Lower lobe of right lung (tissue), 2 donors: ENCODE measurements at places on chromosomes 7 and 10. TPM values are rescaled to one million over a fixed set of nuclear protein-coding genes. Genes with fewer than 3 reads are reported as not detected.

DNA sequence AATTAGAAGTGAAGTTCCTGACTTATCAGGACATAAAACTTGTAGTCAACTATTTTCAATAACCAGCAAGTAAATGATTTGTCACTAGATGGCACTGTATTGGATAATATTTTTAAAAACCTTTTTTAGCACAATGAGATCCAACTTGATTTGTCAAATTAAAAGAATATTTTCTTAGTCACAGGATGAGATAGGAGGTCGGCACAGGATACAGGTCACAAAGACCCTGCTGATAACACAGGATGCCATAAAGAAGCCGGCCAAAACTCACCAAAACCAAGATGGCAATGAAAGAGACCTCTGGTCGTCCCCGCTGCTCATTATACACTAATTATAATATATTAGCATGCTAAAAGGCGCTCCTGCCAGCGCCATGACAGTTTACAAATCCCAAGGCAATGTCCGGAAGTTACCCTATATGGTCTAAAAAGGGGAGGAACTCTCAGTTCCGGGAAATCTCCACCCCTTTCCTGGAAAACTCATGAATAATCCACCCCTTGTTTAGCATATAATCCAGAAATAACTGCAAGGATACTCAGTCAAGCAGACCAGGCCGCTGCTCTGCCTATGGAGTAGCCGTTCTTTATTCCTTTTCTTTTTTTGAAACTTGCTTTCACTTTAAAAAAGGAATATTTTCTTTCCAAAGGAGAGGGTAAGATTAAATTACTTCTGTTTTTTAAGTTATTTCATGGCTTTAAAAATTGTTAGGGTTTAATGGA is 255.7 kb upstream of the MKLN1 start:
- H3K36me3 ChIP-seq = peaks cover 35% of the 10 kb centered on the region
- DNase-seq = no peak
- H3K4me1 ChIP-seq = peaks cover 84% of the 10 kb centered on the region
- peak overlapping the region; percentile 19 for H3K27ac ChIP-seq
- no peaks in the 10 kb centered on the region for H3K27me3 ChIP-seq
- peak overlapping the region; percentile 3 for H3K4me3 ChIP-seq

Gene GLI3
- total RNA-seq = 20.7 TPM

GRCh38 chr10:93080350-93081046 is 6.8 kb downstream of the CYP26A1 start:
- peaks cover 5% of the 10 kb centered on the region for H3K4me1 ChIP-seq
- no peaks in the 10 kb centered on the region for H3K36me3 ChIP-seq
- peaks cover 26% of the 10 kb centered on the region for H3K27me3 ChIP-seq
- H3K4me3 ChIP-seq = no peak overlapping the region
- DNase-seq = peak; percentile 60

GRCh38 chr7:77216181-77216845 is 16.7 kb upstream of the FGL2 start:
- H3K36me3 ChIP-seq = no peaks in the 10 kb centered on the region
- no peaks in the 10 kb centered on the region for H3K4me1 ChIP-seq
- H3K27ac ChIP-seq = no peak overlapping the region
- no peak for DNase-seq
- no peak overlapping the region for H3K4me3 ChIP-seq
- H3K27me3 ChIP-seq = no peaks in the 10 kb centered on the region

- H3K4me1 ChIP-seq = peaks cover 8% of the 10 kb centered on the region
- DNase-seq = no peak
- no peaks in the 10 kb centered on the region for H3K27me3 ChIP-seq
- H3K36me3 ChIP-seq = no peaks in the 10 kb centered on the region
- H3K4me3 ChIP-seq = no peak overlapping the region
Measured at GRCh38 chr10:77036993-77037734, 600.4 kb downstream of the KCNMA1 start.

DNA sequence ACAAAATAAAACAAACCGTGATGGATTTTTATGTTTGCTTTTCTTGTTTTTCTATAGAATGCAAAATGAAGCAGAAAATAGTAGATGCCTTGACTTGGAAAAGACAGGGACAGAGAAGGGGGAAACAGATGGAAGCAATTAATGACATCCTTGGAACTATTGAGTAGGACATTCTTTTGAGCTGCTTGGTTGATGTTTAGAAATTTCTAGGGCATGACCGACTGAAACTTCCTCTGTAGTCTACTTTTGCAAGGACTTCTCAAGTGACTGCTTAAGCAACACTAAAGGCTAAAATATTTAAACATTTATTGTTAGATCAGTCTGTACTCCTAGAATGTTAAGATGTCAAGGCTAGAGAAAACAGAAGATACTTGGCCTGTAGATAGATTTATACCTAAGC is 49.4 kb downstream of the VCL start:
- no peak overlapping the region for H3K4me3 ChIP-seq
- no peaks in the 10 kb centered on the region for H3K27me3 ChIP-seq
- DNase-seq = no peak
- H3K27ac ChIP-seq = peak overlapping the region; percentile 61

DNA sequence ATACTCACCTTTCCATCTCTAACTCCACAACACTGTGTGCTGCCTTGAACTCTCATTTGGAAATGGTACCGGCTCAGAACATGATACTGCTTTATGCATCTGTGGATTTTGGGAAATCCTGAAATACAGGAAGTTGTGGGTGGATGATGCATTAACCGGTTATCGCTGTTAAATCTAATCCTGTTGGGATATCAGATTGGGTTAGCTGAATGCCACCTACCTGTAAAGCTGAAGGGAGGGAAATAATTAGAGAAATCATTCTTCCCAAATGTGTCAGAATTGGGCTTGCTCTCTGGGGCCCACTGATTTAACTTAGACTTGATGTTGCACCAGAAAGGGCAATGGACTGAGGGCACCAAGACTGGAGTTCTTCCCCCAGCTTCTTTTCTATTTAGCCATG is 54.0 kb downstream of the CH25H start:
- H3K36me3 ChIP-seq = no peaks in the 10 kb centered on the region
- no peak overlapping the region for H3K4me3 ChIP-seq
- DNase-seq = no peak
- H3K27ac ChIP-seq = no peak overlapping the region
- H3K4me1 ChIP-seq = no peaks in the 10 kb centered on the region

Gene COL17A1
- 0.32 TPM for total RNA-seq

Gene CRHR2
- not detected for total RNA-seq

Gene CUZD1
- total RNA-seq = 0.56 TPM

- no peak overlapping the region for H3K27ac ChIP-seq
- DNase-seq = no peak
- peaks cover 6% of the 10 kb centered on the region for H3K4me1 ChIP-seq
- H3K36me3 ChIP-seq = no peaks in the 10 kb centered on the region
Measured at GRCh38 chr10:22993314-22993713, 65.5 kb downstream of the ARMC3 start.

- H3K36me3 ChIP-seq = no peaks in the 10 kb centered on the region
- no peak overlapping the region for H3K27ac ChIP-seq
- no peak overlapping the region for H3K4me3 ChIP-seq
- DNase-seq = no peak
- no peaks in the 10 kb centered on the region for H3K27me3 ChIP-seq
Measured at GRCh38 chr10:75508814-75509306, 77.4 kb downstream of the LRMDA start.

GRCh38 chr10:114374053-114374791 is 30.1 kb downstream of the AFAP1L2 start:
- no peak for DNase-seq
- H3K36me3 ChIP-seq = no peaks in the 10 kb centered on the region
- peak overlapping the region; percentile 57 for H3K27ac ChIP-seq
- H3K4me1 ChIP-seq = no peaks in the 10 kb centered on the region

Gene ASIC3
- total RNA-seq = 3.7 TPM

GRCh38 chr10:87506956-87507355 is 2.3 kb downstream of the MINPP1 start:
- H3K27ac ChIP-seq = no peak overlapping the region
- DNase-seq = no peak
- peaks cover 40% of the 10 kb centered on the region for H3K36me3 ChIP-seq
- no peaks in the 10 kb centered on the region for H3K27me3 ChIP-seq
- H3K4me3 ChIP-seq = no peak overlapping the region

- peaks cover 27% of the 10 kb centered on the region for H3K36me3 ChIP-seq
- H3K4me1 ChIP-seq = peaks cover 35% of the 10 kb centered on the region
- no peak for DNase-seq
- peak overlapping the region; percentile 87 for H3K4me3 ChIP-seq
Measured at GRCh38 chr7:44796034-44796503, 412 bp upstream of the PPIA start.

- H3K27me3 ChIP-seq = no peaks in the 10 kb centered on the region
- H3K4me1 ChIP-seq = no peaks in the 10 kb centered on the region
- no peak overlapping the region for H3K4me3 ChIP-seq
- H3K27ac ChIP-seq = no peak overlapping the region
- no peak for DNase-seq
- H3K36me3 ChIP-seq = no peaks in the 10 kb centered on the region
Measured at GRCh38 chr7:91135300-91135699, 128.9 kb upstream of the FZD1 start.

DNA sequence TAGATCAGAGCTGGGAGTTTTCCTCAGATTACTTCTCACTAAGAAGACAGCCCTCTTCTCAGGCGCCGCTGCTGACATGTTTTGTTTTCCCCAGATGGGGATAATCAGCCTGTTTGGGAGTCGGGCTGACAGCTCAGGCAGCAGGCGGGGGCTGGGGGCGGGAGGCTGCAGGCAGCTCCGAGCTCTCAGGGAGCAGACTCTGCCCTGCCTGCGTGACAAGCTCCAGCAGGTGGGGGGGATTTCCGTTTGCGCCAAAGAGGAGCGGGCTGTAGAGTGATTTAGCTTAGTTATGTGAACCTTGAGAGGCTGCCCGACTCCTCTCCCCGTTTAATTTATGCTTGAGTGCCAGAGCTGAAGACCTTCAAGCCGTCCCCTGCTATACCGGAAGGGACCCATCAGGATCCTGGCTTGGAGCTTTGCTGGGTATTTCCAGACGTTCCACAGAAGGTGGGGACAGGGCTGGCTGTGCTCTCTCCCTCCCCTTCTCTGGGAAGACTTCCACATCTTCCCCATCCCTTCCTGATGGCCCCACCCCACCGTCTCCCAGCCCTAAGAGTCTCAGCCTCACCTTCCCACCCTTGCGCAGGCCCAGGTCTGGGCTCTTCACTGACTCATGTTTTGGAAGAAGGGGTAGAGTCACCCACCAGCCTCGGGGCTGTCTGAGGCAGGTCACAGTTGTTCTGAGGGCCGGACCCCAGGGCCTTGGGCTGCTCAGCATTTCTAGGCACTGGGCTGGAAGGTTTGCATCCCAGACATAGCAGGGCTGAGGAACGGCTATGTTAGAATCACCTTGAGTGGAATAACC is 24.7 kb upstream of the ADCYAP1R1 start:
- H3K4me1 ChIP-seq = no peaks in the 10 kb centered on the region
- no peaks in the 10 kb centered on the region for H3K27me3 ChIP-seq
- no peaks in the 10 kb centered on the region for H3K36me3 ChIP-seq
- no peak overlapping the region for H3K27ac ChIP-seq
- DNase-seq = no peak
- H3K4me3 ChIP-seq = no peak overlapping the region

DNA sequence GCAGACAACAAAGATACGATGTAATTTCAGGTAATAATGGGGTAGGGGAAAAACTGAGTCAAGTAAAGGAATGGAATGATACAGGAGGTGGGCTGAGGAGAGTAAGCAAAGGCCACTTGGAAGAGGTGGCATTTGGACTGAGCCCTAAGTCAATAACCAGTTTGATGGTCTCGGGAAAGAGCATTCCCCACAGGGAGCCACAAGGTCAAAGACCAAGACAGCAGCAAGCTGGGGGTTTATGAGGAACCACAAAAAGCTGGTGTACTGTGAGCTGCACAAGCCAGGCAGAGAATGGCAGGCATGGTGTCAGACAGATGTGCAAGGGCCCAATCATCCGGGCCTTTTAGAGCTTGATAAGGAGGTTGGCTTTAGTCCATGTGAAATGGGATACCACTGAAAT is 98.7 kb downstream of the NOC3L start:
- H3K4me3 ChIP-seq = no peak overlapping the region
- H3K27ac ChIP-seq = no peak overlapping the region
- H3K36me3 ChIP-seq = no peaks in the 10 kb centered on the region
- H3K27me3 ChIP-seq = no peaks in the 10 kb centered on the region

DNA sequence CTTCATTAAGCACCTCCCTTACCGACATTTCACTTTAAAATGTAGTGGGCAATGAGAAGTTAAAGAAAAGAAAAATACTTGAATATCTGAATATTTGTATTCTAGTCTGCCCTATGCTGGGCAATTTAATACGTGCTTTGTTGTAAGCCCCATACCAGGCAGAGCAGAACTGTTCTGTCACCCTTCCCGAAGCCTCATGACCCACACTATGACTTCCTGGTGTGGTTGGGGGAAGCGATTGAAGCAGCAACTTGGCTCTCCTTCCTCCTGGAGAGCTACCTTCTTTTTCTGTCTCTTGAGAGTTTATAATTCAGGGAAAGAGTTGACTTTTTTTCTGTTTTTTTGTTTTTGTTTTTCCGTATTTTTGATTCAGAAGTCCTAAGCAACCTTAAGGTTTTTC is 243.7 kb downstream of the INHBA start:
- no peak overlapping the region for H3K27ac ChIP-seq
- no peaks in the 10 kb centered on the region for H3K4me1 ChIP-seq
- H3K4me3 ChIP-seq = no peak overlapping the region

GRCh38 chr7:90430614-90431460 is 27.6 kb downstream of the CLDN12 start:
- H3K4me1 ChIP-seq = no peaks in the 10 kb centered on the region
- no peaks in the 10 kb centered on the region for H3K27me3 ChIP-seq
- DNase-seq = no peak
- no peaks in the 10 kb centered on the region for H3K36me3 ChIP-seq
- no peak overlapping the region for H3K27ac ChIP-seq
- H3K4me3 ChIP-seq = no peak overlapping the region

Gene ACTR3C
- 18.6 TPM for total RNA-seq

Gene CLDN3
- total RNA-seq = 12.8 TPM

Gene CRYGN
- total RNA-seq = not detected

- H3K4me1 ChIP-seq = no peaks in the 10 kb centered on the region
- no peak overlapping the region for H3K4me3 ChIP-seq
- no peaks in the 10 kb centered on the region for H3K36me3 ChIP-seq
- DNase-seq = no peak
Measured at GRCh38 chr7:133528796-133529195, 275.9 kb downstream of the EXOC4 start.

DNA sequence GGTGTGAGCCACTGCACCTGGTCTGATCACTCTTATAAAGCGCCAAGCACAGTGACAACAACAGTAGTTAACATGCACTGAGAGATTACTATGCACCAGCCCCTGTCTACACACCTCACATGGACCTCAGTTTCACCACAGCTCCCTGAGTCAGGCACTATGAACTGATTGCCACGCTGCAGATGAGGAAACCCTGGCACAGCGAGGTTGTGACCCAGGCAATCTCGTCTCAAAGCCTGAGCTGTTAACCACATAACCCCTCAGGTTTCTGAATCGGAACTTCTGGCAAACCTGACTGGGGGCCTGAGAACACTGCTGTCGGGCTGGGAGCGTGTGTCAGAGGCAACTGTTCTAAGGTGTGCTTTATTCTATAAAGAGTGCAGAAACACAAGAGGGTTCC is 150.8 kb downstream of the RNF216 start:
- H3K4me3 ChIP-seq = no peak overlapping the region
- no peak for DNase-seq
- H3K27me3 ChIP-seq = no peaks in the 10 kb centered on the region
- H3K4me1 ChIP-seq = peaks cover 55% of the 10 kb centered on the region
- peaks cover 9% of the 10 kb centered on the region for H3K36me3 ChIP-seq

Gene HABP2
- 0.77 TPM for total RNA-seq

Gene SRRM3
- total RNA-seq = 0.86 TPM

GRCh38 chr10:68156373-68157185 is 47.3 kb downstream of the MYPN start:
- no peak overlapping the region for H3K4me3 ChIP-seq
- no peak for DNase-seq
- no peaks in the 10 kb centered on the region for H3K27me3 ChIP-seq
- no peaks in the 10 kb centered on the region for H3K4me1 ChIP-seq
- H3K27ac ChIP-seq = no peak overlapping the region
